ENCODE measurements at places on chromosomes 1 and 21.

- DNase-seq = no peak
Observed at GRCh38 chr1:195434566-195435203, 1173.6 kb downstream of the KCNT2 start.

GRCh38 chr1:101967871-101968270, 28.9 kb downstream of the OLFM3 start:
- no peak for DNase-seq

- DNase-seq = no peak
Observed at GRCh38 chr1:32199717-32200072, 700 bp upstream of the CCDC28B start.

DNA sequence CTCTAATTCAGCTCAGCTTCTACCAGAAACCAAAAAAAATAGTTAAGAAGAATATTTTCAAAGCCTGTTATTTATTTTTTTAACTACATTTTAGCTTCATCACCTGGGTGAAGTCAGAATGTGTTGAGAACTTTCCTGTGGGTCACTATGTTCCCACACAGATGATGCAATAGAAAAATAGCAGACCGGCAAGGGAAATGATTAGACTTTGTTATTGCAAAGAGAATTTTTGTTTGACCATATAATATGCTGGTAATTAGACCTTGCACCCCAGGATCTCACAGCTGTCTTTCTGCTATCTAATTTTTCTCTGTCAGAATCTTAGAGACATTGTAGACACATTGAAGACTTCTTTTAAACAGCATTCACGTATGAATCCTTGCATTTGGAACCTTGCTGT, 299.3 kb downstream of the TBX15 start:
- no peak for DNase-seq

DNA sequence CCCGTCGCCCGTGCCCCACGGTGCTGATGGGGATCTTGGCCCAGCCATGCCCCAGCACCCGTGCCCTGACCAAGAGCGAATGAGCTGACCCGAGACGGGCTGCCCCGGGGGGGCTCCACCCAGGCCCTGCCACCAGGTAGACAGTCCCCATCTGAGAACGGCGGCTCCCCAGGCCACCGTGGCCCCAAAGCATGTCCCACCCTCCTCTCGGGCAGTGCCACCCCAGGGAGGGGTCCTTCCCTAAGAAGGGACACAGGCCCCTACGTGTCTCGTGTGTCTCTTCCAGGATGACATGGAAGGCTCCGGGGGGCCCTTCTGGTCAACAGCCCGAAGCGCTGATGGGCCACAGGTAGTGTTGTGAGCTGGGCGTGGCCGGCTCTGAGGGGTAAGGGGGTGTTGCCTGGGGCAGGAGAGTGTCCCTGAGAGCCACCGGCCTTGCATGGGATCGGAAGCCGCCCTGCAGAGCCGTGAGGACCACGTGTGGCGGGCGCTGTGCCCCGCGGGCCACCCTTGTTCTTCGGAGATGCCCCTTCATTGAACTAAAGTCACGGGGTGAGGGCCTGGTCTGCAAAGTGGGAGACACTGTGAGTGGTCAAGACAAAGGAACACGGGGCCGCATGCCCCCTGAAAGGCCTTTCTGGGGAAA, 55.0 kb downstream of the SLC19A1 start:
- DNase-seq = no peak

GRCh38 chr1:65512967-65513780, 92.7 kb downstream of the LEPR start:
- no peak for DNase-seq

- no peak for DNase-seq
Observed at GRCh38 chr21:29725025-29725736, 214.6 kb downstream of the GRIK1 start.

DNA sequence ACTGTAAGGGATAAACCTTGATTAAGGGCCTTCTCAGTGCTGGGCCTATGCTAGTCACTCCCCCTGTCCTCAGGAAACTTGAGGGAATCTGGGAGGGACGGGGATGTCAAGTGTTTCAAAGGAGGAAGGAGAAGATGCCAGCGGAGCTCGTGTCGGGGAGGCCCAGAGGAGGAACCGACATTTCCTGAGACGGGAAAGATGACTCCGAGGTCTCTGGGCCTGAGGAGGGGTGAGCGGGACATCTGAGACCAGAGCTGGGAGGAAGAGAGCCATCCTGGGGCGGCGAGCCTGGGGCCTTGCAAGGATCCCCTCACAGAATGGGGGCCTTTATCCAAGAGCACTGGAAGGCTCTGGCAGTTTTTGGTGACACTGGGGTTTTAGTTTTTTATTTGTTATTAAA, 10.4 kb downstream of the SLC66A1 start:
- DNase-seq = no peak

DNA sequence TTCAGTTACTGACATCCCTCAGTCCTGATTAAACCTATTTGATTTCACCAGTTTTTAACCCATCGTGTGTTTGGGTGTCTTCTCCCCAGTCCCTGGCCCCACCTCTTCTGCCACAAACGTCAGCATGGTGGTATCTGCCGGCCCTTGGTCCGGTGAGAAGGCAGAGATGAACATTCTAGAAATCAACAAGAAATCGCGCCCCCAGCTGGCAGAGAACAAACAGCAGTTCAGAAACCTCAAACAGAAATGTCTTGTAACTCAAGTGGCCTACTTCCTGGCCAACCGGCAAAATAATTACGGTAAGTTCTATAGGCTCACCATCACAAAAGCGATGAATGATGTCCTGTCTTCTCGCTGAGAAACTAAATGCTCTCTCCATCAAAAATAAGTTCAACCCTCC, 28.7 kb downstream of the NBPF3 start:
- no peak for DNase-seq

GRCh38 chr1:18452550-18452949, 28.2 kb upstream of the KLHDC7A start:
- DNase-seq = peak; percentile 58

GRCh38 chr21:39181205-39181818, 1.9 kb downstream of the PSMG1 start:
- DNase-seq = no peak

- DNase-seq = no peak
Observed at GRCh38 chr21:43353282-43354025, 73.5 kb downstream of the SIK1 start.

- DNase-seq = no peak
Observed at GRCh38 chr1:208837242-208837641, 593.1 kb upstream of the PLXNA2 start.

DNA sequence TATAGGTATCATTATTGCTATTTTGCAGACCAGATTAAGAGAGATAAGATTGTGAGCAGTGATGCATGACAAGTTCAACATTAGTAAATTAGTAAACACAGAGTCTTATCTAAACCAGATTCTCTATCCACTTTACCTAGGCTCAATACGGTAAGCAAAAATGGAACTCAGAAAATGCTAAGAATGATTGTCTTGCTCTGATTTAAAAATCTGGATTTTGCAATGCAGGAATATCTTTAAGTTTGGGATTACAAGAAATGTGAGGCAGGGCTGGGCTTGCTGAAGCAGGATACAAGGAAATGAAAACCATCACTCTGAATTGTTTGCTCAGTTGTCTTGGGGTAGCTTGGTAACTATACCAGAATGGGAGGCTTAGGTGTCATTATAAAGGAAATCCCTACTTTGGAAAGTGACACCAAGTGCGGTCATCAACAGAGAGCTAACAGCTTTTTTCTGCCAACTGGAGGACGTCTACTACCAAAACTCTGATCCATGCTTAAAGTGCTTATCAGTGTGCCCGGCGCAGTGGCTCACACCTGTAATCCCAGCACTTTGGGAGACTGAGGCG, 332.7 kb upstream of the RUNX1 start:
- DNase-seq = no peak

DNA sequence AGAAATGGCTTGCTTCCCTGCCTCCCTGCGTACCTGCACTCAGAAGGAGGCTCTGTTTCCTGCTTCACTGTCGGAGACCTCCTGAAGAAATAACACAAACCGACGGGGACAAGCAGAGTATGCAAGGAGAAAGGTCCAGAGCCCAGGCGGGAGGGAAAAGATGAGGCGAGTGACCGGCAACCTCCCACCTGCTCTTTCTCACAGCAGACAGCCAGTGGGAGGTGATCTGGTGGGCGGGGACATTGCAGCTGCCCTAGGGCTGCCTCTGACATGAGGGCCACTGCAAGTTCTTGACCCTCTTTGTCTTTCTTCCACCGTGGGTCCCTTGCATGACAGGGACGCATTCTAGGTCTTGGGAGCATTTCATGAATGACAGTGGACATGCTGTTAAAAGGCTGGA, 368.2 kb downstream of the CAMTA1 start:
- DNase-seq = no peak
